Liver (tissue), 10 donors: ENCODE measurements at places on chromosomes 6 and 20. TPM values are rescaled to one million over a fixed set of nuclear protein-coding genes. Genes with fewer than 3 reads are reported as not detected.
A peak's percentile ranks its signal among the peaks of the same experiment; 100 is the strongest.

- DNase-seq, result no peak
- H3K4me3 ChIP-seq, result no peak overlapping the region
- H3K36me3 ChIP-seq, result no peaks in the 10 kb centered on the region
- no peaks in the 10 kb centered on the region for H3K4me1 ChIP-seq
- H3K27ac ChIP-seq, result no peak overlapping the region
Measured at GRCh38 chr6:162181111-162181510, 546.5 kb downstream of the PRKN start.

- peaks cover 33% of the 10 kb centered on the region for H3K4me1 ChIP-seq
- H3K36me3 ChIP-seq, result no peaks in the 10 kb centered on the region
- no peak overlapping the region for H3K4me3 ChIP-seq
- no peaks in the 10 kb centered on the region for H3K27me3 ChIP-seq
- DNase-seq, result no peak
- no peak overlapping the region for H3K27ac ChIP-seq
Measured at GRCh38 chr20:10713161-10713560, 39.4 kb upstream of the JAG1 start.

- H3K27me3 ChIP-seq, result no peaks in the 10 kb centered on the region
- DNase-seq, result no peak
- H3K36me3 ChIP-seq, result no peaks in the 10 kb centered on the region
- H3K4me3 ChIP-seq, result no peak overlapping the region
- no peak overlapping the region for H3K27ac ChIP-seq
Measured at GRCh38 chr6:18496462-18496861, 109.3 kb downstream of the RNF144B start.

- H3K4me3 ChIP-seq, result no peak overlapping the region
- no peaks in the 10 kb centered on the region for H3K4me1 ChIP-seq
- no peaks in the 10 kb centered on the region for H3K27me3 ChIP-seq
- no peaks in the 10 kb centered on the region for H3K36me3 ChIP-seq
- H3K27ac ChIP-seq, result no peak overlapping the region
Measured at GRCh38 chr6:54267798-54268197, 40.4 kb upstream of the TINAG start.

DNA sequence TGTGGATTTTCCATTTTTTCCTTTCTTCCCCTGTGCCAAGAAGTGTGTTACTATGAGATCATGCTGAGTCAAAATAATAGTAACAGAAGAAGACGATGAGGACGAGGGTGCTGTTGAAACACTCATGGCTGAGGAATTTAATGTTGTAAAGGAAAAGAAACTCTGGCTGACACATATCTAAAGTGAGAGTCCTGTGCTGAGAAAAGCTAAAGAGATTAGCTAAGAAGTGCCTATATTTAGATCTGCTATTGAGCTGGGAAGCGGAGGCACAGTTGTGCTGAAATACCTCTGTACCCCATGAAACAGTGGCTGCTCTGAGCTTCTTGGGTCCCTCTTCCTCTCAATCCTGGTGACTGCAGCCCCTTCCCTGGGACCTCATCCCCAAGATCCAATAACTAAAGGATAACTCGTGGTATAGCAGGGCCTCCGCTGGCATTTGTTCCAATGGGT lies 1.1 kb upstream of the SYTL3 start:
- H3K36me3 ChIP-seq, result no peaks in the 10 kb centered on the region
- peaks cover 5% of the 10 kb centered on the region for H3K4me1 ChIP-seq
- H3K27ac ChIP-seq, result peak overlapping the region; percentile 52

Gene BPIFB4
- not detected for total RNA-seq

Gene OPRM1
- total RNA-seq, result not detected

GRCh38 chr6:102677225-102677624 lies 1283.7 kb downstream of the GRIK2 start:
- no peak for DNase-seq
- no peaks in the 10 kb centered on the region for H3K36me3 ChIP-seq

GRCh38 chr20:1281279-1282057 lies 15.4 kb downstream of the SNPH start:
- H3K27me3 ChIP-seq, result no peaks in the 10 kb centered on the region
- H3K4me3 ChIP-seq, result no peak overlapping the region
- no peak for DNase-seq
- no peaks in the 10 kb centered on the region for H3K4me1 ChIP-seq
- no peak overlapping the region for H3K27ac ChIP-seq

GRCh38 chr20:33372993-33373441 lies 28.3 kb downstream of the CDK5RAP1 start:
- no peaks in the 10 kb centered on the region for H3K4me1 ChIP-seq
- peaks cover 8% of the 10 kb centered on the region for H3K36me3 ChIP-seq
- no peak for DNase-seq
- H3K4me3 ChIP-seq, result no peak overlapping the region
- no peaks in the 10 kb centered on the region for H3K27me3 ChIP-seq
- no peak overlapping the region for H3K27ac ChIP-seq

Gene NAPB
- 6.1 TPM for total RNA-seq

- H3K4me3 ChIP-seq, result no peak overlapping the region
- no peak overlapping the region for H3K27ac ChIP-seq
- peaks cover 11% of the 10 kb centered on the region for H3K4me1 ChIP-seq
- H3K36me3 ChIP-seq, result no peaks in the 10 kb centered on the region
- no peaks in the 10 kb centered on the region for H3K27me3 ChIP-seq
Measured at GRCh38 chr6:37141281-37142049, 28.5 kb upstream of the PIM1 start.
